ENCODE measurements at places on chromosomes 1 and 21.
A peak's percentile ranks its signal among the peaks of the same experiment; 100 is the strongest.

DNA sequence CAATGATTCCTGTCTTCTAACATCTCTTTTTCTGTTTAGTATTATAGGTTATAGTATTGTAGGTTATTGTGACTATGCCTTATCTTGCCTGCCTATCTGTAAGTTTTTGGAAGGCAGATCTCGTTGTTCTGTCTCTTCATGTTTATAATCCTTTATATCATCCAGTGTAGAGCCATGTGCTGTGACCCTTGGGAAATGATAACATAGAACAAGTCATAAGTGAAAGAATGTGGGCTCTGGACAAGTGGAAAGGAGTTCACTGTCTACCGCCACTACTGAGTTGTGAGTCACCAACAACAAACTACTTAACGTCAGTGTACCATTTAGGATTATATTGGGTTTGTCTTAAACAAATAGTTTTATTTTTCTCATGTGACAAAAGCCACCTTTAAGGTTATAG, 139.3 kb downstream of the LYPLAL1 start:
- no peak for DNase-seq

- DNase-seq: no peak
Measured at GRCh38 chr1:111618961-111619634, 491 bp upstream of the RAP1A start.

DNA sequence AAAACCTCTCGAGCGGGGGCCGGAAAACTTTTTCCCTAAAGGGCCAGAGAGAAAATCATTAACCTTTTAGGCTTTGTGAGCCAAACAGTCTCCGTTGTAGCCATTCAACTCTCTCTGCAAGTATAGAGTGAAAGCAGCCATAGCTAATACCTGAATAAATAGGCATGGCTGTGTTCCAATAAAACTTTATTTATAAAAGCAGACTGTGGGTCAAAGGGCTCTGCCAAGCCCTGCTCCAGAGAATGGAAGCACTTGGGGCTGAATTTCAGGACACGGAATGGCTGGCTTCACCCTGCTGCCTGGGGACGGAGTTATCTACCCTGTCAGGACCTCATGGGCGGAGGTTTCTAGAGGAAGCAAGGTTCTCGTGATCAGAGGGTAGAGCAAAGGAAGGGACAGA, 92.7 kb downstream of the CASZ1 start:
- DNase-seq: no peak

DNA sequence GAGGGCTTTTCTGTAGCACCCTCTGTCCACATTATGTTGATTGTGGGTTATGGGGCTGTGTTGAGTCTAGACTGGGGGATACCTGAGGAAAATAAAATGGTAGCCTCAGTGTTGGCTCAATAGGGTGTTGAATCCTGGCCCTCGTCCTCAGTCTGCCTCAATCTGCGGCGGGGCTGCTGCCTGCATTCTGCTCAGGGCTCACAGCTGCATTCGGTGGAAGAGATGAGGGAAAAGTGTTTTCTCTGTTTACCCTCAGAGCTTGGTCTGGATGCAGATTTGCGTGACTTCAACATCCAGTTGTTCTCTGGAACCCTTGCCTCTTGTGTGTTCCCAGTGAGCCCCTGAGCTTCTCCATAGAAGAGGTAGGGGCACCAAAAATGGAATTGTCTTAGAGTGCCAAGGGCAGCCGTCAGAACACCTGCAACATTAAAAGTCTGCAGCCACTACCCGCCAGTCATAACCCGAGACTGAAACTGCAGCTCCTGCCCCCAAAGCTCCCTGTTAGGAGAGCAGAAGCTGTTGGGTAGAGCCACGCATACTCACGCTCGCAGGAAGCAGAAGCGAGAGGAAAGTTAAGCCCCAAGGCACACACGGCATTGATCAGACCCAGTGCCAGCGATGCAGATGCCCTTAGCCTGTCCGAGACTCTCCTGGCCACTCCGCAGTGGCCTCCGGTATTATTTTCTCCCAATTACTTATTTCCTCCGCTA, 215.3 kb upstream of the C1orf174 start:
- DNase-seq: no peak

GRCh38 chr1:23916209-23917131, 3.3 kb upstream of the CNR2 start:
- peak; percentile 75 for DNase-seq

DNA sequence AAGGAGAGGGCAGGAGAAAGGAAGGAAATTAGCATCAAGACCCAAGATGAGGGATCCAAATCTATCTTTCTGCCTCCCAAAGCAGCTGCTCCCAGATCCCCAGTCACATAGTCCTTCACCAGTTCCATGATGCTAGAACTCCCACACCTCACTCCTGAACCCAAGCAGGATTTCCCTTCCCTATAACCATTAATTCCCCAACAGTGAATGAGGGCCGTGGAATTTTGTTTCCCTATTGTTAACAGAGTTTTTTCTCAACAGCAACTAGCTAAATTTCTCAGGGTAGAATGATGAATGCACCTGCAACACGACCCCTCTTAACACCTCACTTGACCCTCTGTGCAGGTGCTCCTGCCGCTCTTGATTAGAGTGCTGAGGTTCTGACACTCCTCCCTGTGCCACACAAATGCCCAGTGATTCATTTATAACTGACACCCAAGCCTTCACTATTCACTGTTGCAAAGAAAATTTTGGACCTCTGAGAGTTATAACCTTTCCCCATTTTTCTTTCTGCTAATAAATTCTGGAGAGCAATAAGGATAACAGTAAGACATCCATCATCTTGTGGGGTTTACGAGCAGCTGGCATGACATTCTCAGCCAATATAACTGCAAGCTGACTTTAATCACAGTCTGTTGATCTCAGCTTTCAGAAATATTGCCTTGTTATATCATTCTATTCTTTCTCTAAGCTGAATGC, 25.4 kb upstream of the NPL start:
- no peak for DNase-seq

- DNase-seq: no peak
Measured at GRCh38 chr1:23836037-23836436, 10.8 kb upstream of the HMGCL start.

DNA sequence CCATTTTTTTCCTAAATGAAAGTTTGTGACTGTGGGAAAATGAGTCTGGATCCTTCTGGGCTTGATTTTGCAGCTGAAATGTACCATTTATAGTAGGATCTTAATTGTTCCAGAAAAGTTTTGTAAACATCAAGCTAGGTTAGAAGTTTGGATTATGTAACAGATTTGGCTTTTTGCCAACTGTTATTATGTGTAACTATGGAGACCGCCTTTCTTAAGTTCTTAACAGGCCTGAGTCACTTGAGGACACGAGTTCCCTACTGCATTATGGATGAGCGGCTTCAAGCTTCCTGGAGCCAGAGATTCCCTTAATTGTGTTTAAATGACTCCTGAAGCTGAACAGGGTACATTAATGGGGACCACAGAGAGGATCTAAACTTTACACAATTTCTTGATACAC, 22.2 kb downstream of the SLC25A33 start:
- no peak for DNase-seq

GRCh38 chr1:19979494-19979977, at the start of gene PLA2G2A:
Gene PLA2G2A, minus strand, starts transcription at chr1:19979618. Its CDS starts 845 bp downstream, at chr1:19978773.
- peak; percentile 32 for DNase-seq

DNA sequence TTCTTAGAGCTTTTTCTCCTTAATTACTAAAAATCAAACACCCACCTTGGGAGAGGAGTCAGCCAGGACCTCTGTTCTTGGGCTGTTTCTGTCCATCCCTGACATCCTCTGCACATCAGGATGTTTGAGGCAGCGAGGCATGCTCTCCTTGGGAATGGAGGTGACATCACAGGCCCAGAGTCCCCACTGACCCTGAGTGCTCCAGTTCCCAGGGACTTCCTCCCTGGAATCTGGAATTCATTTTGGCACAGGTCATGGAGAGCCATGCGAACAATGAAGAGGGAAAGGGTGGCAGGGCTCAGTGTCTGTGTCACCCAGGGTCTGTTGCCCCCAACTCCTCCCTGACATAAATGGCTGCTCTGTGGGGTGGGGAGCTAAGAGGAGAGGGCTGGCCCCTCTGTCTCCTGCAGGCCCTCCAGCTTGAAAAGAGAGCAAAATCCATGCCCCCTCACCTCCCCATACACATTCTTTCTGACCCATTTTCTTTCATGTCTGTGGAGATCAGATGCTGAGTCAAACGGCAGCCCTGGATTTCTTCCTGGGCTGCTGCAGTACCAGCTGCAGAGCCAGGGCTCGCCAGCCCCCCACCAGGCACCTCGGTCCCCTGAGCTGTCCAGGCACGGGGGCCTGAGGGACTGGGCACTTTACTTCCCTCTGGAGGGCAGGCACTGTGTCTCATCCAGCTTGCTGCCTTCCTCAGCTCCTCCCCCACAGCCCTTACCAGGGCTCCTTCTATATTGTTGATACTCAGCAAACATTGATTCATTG, 102.0 kb downstream of the NMNAT2 start:
- DNase-seq: no peak

DNA sequence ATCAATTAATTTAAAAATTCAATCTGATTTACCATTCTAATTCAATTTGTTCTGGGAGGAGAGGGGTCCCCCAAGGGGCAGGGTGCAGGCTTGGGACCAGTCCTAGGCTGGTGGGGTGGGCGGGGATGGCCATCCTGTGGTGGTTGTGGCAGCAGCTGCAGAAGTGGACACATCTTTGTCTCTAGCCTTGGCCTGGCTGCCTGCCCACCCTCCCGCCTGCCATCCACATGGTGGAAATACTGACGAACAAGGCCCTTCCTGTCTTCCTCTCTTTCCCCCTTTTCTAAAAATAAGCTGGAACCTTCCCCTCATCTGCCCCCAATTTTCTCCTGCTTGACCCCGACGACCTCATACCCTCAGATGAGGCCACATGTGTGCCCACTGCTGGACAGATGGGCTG, 130.9 kb downstream of the FOXD2 start:
- DNase-seq: no peak

GRCh38 chr1:206905295-206906164, 8.3 kb downstream of the IL24 start:
- DNase-seq: no peak

DNA sequence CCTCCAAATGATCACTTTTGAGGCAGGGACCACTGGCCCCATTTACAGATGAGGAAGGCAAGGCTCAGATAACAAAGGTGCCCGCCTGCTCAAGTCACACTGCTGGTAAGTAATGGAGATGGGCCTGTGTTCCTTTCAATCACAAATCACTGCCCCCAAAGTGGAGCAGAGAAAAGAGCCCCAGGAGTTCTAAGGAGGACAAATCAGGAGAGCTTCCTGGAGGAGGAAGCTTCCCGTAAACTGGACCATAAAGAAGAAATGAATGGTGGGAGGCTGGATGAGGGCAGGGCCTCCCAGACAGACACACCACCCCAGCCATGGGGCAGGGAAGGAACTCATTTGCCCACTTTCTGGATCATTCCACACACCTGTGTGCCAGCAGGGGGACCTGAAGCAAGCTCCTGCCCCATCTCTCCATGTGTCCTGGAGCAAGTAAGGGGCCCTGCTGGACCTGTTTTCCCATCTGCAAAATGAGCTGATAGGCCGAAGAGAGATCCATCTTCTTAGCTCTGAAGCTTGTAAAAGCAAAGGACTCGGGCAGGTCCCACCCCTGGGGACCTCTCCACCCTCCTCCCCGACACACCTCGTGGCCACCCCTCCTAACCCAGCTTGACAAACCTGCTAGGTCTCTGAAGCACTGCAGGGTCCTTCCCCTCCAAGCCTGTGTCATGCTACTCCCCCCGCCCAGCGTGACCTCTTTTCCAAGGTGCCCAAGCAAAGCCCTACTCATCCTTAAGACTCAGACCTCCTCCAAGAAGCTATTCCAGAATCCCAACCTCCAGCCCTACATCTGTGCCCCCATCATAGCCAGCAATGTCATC, 5.5 kb downstream of the LAPTM5 start:
- peak; percentile 50 for DNase-seq

- DNase-seq: no peak
Measured at GRCh38 chr1:222054416-222054815, 312.5 kb upstream of the DUSP10 start.

DNA sequence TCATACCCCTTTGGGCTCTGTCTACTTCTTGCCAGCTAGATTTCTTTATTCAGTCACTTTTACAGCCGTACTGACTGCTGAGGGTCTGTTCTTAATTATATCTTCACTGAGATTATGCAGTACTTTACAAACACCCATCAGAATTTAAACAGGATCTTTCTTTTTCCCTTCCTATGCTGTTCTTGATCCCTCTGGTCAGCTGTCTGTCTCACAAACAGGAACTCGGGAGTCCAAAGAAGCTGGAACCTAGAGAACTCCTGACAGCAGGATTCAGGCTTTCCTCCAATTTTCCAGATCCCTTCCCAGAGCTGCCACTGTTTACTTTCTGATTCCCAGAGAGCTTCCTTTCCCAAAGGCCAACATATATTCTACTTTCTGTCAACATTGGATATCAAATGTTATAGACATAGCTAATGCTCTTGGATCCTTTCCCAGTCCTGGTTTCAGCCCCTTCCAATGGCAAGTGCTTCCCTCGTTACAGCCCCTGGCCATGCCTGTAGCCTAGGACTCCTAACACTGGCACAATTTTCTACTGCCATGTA, 59.5 kb downstream of the ATP2B4 start:
- peak; percentile 42 for DNase-seq

DNA sequence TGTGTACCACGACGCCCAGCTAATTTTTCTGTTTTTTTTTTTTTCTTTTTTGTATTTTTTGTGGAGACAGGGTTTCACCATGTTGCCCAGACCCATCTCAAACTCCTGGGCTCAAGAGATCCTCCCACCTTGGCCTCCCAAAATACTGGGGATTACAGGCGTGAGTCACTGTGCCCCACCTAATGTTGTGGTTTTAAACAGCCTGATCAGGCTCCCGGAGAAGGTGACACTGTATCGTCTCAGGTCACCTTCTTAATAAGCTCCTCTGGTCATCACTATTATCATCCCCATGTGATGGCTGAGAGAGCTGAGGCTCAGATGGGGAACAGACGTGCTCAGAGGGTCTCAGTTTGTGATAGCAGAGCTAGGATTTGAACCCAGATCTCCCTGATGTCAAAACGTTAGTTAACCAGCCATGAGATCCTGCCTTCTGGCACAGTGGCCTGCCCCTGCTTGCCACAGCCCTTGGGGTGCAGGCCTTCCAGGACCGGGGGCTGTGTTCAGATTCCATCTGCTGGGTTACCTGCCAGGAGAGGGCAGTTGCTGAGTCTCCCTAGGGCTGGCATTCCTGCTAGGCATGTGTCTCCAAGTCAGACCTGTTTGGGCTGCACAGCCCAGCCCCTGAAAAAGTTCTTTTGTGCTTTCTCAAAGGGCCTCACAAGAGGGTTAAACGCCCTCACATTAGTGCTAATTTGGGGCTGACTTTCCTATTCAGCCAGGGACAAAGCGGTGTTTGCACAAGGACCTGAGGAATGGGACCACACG, 32.7 kb upstream of the GRHL3 start:
- no peak for DNase-seq

GRCh38 chr21:19522381-19522780, 1118.8 kb upstream of the TMPRSS15 start:
- DNase-seq: no peak

GRCh38 chr1:7048395-7048794, 263.1 kb downstream of the CAMTA1 start:
- no peak for DNase-seq

DNA sequence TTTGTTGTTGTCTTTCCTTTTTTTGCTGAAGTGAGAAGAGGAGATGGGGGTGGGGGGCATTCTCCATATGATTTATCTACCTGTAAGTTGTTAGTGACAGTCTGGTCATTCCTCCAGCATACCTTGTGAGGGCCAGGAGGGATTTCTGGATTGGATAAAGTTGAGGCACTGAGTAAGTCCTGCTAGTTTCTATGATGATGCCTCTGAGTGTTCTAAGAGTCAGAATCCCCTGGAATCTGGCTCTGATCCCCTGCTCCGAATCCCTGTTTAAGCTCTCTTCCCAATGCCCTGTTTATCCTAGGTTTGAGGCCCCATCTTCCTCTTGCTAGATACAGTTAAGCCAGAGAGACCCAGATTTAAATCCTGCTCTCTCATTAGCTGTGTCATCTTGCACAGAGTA, 83.2 kb upstream of the HOOK1 start:
- DNase-seq: no peak

GRCh38 chr1:206803221-206803730, 31.0 kb upstream of the IL10 start:
- peak; percentile 55 for DNase-seq

All from mucosa of descending colon (tissue), 3 donors.